ENCODE measurements at places on chromosomes 4 and X.
A peak's percentile ranks its signal among the peaks of the same experiment; 100 is the strongest.

- H3K27ac ChIP-seq, result no peak overlapping the region
- peaks cover 5% of the 10 kb centered on the region for H3K36me3 ChIP-seq
- DNase-seq, result no peak
- H3K4me1 ChIP-seq, result peaks cover 3% of the 10 kb centered on the region
- H3K4me3 ChIP-seq, result no peak overlapping the region
- H3K27me3 ChIP-seq, result peaks cover 1% of the 10 kb centered on the region
Measured at GRCh38 chrX:10062352-10062751, 94.4 kb upstream of the CLCN4 start.

- no peak overlapping the region for H3K27ac ChIP-seq
- peaks cover 18% of the 10 kb centered on the region for H3K4me1 ChIP-seq
- no peaks in the 10 kb centered on the region for H3K27me3 ChIP-seq
- no peak for DNase-seq
Measured at GRCh38 chr4:184369871-184370270, 104.5 kb downstream of the IRF2 start.

DNA sequence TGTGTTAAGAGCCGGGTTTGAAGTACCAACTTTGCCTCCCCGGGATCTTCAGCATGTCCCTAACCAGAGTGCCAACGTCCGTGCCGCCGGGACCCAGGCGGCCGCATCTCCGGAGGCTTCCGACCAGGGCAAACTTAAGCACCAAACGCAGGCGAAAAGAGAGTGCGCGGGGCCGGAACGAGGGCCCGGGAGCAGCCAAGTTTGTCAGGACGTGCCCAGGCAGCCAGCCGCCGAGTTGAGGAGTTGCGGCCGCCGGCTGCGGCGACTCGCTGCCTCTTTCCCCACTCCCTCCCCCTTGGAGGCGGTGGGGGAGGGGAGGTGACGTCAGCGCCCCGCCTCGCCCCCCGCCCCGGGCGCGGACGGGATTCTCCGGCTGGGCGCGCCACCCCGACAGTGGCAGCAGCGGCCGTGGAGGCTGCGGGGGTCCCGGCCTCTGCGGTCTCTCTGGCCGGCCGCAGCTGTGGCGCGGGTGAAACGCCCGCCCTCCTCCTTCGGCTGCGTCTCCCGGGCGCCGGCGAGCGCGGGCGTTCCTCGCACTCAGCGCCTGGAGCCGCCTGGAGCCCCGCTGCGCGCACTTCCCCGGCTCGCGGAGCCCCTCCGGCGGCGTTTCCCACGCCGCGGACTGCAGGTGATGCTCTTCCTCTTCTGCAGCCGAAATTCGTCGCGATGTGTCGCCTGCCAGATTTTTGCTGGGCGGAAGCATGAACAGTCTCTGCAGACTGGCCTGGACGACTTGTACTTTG, 2.9 kb upstream of the FAT1 start:
- no peak overlapping the region for H3K4me3 ChIP-seq
- peaks cover 9% of the 10 kb centered on the region for H3K4me1 ChIP-seq
- no peak overlapping the region for H3K27ac ChIP-seq
- peaks cover 47% of the 10 kb centered on the region for H3K27me3 ChIP-seq

DNA sequence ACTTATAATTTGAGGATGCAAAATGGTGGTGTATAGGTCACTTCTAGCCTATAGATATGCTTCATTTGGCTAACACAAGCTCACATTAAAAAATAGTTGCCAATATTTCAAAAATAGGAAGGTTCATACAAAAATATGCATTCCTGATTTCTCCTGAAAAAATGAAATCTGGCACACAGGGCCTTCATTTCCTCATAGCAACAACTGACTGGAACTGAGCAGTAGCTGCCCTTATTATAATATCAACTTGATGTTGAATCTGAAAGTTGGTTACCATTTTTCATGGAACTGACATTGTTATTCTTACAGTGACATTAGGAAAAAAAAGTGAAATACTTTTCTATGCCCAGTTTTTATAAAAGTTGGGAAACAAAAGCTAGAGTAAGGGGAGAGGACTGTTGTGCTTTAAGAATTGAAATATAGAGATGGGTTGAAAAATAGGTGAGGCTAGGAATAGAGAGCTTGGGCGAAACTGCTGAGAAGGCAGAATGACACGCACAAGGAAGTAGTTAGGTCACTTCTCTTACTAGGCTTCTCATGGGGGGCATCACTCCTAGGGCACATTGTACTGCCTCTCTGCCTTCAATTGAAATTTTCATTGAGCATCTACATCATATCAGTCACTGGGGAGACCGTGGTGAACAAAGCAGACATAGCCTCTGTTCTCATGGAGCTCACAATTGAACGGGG, 43.1 kb upstream of the C1GALT1C1 start:
- no peak for DNase-seq
- H3K4me1 ChIP-seq, result peaks cover 10% of the 10 kb centered on the region
- H3K27me3 ChIP-seq, result no peaks in the 10 kb centered on the region
- H3K4me3 ChIP-seq, result no peak overlapping the region

DNA sequence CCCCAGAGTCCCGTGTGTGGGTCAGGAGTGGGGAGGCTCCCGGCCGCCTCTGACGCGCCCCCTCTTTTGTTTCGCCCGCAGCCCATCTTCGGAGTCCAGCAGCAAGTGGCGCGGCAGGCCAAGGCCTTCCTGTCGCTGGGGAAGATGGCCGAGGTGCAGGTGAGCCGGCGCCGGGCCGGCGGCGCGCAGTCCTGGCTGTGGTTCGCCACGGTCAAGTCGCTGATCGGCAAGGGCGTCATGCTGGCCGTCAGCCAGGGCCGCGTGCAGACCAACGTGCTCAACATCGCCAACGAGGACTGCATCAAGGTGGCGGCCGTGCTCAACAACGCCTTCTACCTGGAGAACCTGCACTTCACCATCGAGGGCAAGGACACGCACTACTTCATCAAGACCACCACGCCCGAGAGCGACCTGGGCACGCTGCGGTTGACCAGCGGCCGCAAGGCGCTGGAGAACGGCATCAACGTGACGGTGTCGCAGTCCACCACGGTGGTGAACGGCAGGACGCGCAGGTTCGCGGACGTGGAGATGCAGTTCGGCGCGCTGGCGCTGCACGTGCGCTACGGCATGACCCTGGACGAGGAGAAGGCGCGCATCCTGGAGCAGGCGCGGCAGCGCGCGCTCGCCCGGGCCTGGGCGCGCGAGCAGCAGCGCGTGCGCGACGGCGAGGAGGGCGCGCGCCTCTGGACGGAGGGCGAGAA, 117.5 kb downstream of the DCTD start:
- H3K27ac ChIP-seq, result no peak overlapping the region
- peaks cover 8% of the 10 kb centered on the region for H3K27me3 ChIP-seq
- no peak overlapping the region for H3K4me3 ChIP-seq
- no peaks in the 10 kb centered on the region for H3K36me3 ChIP-seq

DNA sequence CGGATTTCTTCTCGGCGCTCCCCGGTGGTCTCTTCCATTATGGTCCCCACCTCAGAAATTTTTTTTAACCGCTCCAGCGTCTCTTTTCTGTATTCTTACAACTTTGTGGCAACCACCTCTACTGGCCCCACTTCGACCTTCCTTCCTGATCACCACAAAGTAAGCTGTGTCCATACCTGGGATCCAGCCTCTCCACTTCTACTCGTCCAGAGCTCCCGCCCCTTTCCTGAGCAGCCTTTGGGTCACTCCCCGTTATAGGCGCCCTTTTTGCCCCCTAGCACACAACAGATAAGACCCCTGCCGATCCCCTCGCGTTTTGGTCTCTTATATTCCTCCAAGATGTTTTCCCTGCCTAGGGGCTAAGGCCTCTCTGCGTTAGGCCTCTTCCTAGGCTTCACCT, 557 bp downstream of the PIGG start:
- H3K27ac ChIP-seq, result peak overlapping the region; percentile 96
- H3K36me3 ChIP-seq, result peaks cover 74% of the 10 kb centered on the region
- H3K4me1 ChIP-seq, result peaks cover 25% of the 10 kb centered on the region
- H3K27me3 ChIP-seq, result no peaks in the 10 kb centered on the region
- peak; percentile 69 for DNase-seq

DNA sequence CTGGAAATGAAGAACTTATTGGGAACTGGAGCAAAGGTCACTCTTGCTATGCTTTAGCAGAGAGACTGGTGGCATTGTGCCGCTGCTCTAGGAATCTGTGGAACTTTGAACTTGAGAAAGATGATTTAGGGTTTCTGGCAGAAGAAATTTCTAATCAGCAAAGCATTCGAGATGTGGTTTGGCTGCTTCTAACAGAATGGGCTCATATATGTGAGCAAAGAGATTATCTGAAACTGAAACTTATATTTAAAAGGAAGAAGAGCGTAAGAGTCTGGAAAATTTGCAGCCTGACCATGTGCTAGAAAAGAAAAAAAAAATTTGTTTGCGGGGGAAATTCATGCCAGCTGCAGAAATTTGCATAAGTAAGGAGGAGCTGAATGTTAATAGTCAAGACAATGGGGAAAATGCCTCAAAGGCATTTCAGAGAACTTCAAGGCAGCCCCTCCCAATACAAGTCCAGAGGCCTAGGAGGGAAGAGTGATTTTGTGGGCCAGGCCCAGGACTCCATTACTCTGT, 35.9 kb upstream of the PAPSS1 start:
- no peaks in the 10 kb centered on the region for H3K4me1 ChIP-seq
- no peak for DNase-seq
- no peak overlapping the region for H3K27ac ChIP-seq
- H3K27me3 ChIP-seq, result peaks cover 13% of the 10 kb centered on the region
- no peaks in the 10 kb centered on the region for H3K36me3 ChIP-seq

All from activated CD4-positive, alpha-beta T cell treated with anti-CD3 and anti-CD28 coated beads, Interleukin-2, amount 10 ng/mL, durations not matched to agents 24 days and 14 days (primary cell).